DMS79 (cell line): ENCODE measurements at places on chromosomes 2 and 18.
A peak's percentile ranks its signal among the peaks of the same experiment; 100 is the strongest.

DNA sequence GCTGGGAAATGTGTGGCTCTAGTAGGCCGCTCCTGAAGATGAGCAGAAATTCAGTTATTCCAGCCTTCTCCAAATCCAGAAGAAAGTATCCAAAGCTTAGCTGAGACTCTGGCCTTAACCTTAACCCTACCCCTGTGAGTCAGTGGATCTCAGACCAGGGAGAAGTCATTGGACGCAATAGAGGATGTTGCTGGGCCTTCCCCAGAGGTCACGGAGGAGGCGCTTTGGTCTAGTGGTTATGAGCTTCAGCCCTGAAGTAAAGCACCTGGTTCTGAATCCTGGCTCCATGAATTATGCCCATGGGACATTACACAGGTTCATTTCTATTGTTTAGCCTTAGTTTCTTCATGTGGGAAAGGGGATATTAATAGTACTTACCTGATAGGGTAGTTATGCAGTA lies 24.0 kb downstream of the PKDCC start:
- no peak for DNase-seq

DNA sequence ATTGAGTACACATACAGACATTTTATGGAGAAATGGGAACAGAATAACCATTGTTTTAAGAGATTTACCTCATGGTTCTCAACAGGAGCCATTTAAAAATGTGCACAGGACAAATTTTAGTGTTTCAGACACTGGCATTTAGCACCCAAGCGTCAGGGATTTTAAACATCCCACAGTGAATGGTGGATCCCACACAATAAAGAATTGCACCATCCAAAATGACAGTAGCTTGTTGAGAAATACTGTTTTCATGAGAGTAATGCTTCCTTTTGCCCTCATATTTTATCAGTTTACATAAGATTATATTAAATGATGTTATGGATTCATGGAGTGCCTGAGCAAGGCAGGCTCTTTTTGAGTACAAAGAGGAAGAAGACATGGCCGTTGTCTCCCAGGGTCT lies 54.0 kb downstream of the MFSD6 start:
- DNase-seq: no peak

GRCh38 chr2:113181258-113182051 lies 7.7 kb downstream of the PSD4 start:
- DNase-seq: peak; percentile 7

DNA sequence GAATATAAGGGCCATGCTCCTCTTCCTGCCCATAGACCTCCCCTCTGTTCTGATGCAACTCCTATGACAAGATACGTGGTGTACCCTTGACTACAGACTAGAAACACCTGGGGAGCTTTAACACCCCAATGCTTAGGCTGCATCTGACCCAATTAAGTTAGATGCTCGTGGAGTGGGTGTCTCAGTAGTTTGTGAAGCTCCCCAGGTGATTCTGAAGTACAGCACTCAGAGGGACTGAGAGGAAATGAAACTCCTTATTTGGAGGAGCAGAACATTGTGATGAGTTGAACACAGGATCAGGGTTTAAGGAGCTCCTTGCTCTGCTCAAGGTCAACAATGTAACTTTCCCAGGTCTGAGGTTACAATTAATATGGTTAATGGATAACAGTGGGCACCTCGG lies 80.3 kb upstream of the TTC39C start:
- DNase-seq: no peak

- DNase-seq: no peak
These were observed 5.1 kb upstream of the ASIC4 start for GRCh38 chr2:219508971-219509779.

DNA sequence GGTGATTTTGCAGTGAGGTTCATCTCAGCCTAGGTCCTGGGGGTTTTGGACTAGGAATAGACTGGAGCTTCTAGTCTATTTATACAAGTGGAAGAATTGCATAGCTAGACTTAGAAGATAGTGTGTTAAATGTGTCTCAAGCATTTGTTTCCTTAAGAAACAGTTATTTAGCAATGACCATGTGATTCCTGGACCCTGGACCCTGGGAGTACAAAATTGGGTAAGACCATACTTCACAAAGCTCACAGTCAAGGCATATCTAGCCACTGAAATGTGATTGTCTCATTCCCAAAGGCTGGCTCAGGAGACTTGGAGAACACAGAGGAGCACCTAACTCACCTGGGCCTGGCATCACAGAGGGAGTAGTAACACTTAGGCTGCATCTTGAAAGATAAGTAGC lies 754.5 kb downstream of the SATB2 start:
- DNase-seq: no peak

DNA sequence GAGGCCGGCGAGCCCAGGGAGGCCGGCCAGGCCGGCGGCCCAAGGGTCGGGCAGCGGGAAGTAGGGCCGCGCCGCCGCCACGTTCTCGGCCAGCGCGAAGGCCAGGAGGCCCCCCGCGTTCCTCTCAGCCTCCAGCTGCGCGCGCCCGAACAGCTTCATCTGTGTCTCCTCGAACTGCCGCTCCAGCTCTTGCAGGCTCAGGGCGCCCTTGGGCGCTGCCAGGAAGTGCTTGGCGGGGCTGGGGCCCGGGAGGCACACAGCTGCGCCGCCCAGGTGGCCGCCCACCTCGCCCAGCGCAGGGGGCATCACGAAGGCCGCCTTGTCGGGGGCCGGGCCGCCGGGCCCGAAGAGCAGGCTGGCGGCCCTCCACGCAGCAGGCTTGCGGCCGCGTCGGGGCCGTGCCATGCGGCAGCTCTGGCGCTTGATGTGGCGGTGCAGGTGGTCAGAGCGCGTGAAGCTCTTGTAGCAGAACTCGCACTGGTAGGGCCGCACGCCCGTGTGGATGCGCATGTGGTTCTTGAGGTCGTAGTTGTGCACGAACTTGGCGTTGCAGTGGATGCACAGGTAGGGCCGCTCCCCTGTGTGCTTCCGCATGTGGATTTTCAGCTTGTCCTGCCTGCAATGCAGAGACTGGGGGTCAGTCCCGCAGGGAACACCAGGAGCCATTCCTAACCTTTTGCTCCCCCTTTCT lies 99.0 kb upstream of the SMAD2 start:
- DNase-seq: no peak

DNA sequence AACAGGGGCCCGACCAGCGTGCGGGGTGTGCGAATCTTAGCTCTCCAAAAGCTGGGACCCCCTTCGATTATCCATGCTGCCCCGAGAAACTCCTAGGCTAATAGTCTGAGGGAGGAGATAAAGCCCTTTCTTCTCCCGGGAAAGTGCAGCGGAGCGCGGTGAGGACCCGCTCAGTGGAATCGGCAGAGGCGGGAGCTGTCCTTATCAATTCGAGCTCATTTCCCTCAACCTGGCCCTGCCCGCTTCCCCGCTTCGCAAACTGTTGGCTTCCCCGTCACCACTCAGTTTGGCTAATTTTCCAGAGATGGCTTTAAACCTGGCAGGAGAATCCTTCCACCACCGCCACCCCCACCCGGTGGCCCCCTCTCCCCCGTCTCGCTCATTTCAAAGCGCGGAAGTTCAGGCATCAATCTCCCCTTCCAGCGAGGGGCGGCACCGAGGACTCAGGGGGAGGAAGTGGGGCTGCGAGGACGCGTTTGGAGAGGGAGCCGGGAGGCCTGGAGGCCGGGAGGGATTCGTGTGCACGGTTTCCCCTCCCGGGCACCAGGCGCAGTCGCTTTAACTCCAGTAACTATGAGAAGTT lies 1.6 kb downstream of the KLHL14 start:
- DNase-seq: no peak

GRCh38 chr2:86646865-86647264 lies 23.2 kb upstream of the RNF103 start:
- no peak for DNase-seq

GRCh38 chr18:51523671-51524070 lies 326.2 kb upstream of the MEX3C start:
- DNase-seq: no peak

- DNase-seq: no peak
These were observed 40.1 kb upstream of the ACAA2 start for GRCh38 chr18:49853436-49853835.

DNA sequence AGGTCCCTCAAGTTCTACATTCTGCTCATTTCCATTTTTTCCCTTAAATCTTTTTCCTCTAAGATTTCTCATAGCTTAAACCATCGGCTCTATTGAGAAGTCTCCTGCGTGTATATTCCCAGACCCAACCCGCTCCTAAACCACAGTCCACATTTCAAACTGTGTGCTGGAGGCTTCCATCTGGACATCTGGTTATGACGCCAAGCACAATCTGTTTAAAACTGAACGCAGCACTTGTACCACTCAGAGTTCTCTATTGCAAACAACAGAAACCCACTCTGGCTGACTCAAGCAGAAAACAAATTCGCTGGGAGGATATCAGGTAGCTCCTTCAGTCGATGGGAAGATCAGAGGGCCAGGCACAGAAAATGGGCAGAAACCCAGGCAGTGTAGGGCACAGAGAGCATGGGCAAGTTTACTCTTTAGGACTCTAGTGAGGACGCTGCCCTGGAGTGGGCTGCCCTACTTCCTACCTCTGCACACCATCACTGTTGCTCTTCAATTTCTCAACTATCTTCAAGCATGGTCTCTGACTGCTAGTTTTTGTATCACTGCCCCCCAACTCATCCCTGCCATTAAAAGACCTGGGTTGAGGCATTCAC lies 5.6 kb upstream of the EML4 start:
- DNase-seq: peak; percentile 52
